ENCODE measurements at places on chromosomes 11 and 22.
A peak's percentile ranks its signal among the peaks of the same experiment; 100 is the strongest.

DNA sequence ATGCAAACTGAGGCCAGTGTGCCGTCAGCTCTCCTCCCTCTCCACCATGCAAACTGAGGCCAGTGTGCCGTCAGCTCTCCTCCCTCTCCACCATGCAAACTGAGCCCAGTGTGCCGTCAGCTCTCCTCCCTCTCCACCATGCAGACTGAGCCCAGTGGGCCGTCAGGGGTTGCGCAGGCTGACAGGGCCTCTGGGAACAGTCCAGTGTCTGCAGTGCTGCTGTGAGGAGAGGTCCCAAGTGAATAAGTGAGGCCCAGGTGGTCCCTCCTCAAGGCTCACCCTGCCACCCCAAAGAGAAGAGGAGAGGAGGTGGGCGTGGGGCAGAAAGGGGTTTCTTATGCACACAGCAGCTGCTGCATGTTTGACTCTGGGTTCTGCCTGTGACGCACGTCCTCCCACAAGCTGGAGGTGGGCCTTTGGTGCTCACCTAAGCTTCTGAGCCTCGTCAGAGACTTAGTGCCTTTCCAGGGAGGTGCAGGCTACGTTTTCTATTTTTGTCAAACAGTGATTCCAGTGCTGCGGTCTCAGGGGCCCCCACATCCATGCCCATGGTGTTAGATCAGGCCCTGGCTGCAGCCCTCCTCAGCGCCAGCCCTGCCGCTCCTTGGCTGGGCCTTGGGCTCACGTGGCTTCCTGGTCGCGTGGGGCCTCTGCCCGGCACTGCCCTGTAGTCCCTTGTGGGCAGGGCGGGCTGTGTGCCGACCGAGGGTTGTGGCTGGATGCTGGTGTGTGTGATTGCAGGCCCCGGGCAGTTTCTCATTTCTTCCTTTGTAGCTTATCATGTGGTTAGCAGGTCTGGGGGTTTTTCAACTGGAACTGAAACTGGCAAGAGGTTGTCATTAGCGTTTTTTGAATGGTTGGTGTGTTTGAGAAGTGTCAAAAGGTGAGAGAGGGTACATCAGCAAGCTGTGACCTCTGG, 7.1 kb downstream of the TPCN2 start:
- DNase-seq, result peak; percentile 61

- DNase-seq, result no peak
These were observed 40.6 kb downstream of the LHFPL7 start for GRCh38 chr22:24905909-24906308.

- DNase-seq, result no peak
These were observed 18.0 kb downstream of the MN1 start for GRCh38 chr22:27783436-27784119.

- DNase-seq, result no peak
These were observed 14.7 kb upstream of the SYTL2 start for GRCh38 chr11:85825616-85826015.

DNA sequence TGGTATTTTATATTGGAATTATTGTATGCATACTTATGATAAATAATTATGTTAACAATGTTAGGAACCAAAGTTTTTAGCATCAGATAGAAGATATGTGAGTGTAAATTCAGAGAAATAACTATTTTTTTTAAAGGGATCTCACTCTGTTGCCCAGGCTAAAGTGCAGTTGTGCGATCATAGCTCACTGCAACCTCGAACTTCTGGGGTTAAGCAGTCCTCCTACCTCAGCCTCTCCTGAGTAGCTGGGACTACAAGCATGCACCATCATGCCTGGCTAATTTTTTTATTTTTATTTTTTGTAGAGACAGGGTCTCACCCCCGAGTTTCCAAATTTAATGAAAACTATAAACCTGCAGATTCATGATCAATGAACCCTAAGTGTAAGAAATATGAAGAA, 33.6 kb upstream of the RCE1 start:
- DNase-seq, result no peak

GRCh38 chr22:44182588-44183286, 2.0 kb downstream of the PARVG start:
- DNase-seq, result peak; percentile 14

DNA sequence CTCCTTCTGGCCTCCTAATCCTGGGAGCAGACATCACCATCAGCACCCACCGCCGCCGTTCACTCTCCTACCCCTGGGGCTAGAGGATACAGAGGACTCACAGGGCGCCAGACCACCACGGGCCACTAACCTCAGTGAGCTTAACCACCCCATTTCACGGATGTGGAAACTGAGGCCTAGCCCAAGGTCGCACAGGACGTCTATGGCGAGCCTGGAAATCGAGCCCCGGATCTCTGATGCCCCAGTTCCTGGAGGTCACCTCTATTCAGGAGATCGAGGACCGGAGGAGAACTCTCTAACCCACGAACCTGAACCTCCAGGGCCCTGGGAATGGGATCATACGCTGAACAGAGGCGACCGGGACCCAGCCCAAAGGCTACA, 349 bp downstream of the TIMM10 start:
- DNase-seq, result no peak

- DNase-seq, result no peak
These were observed 86.0 kb downstream of the GRIK4 start for GRCh38 chr11:120597250-120598215.

DNA sequence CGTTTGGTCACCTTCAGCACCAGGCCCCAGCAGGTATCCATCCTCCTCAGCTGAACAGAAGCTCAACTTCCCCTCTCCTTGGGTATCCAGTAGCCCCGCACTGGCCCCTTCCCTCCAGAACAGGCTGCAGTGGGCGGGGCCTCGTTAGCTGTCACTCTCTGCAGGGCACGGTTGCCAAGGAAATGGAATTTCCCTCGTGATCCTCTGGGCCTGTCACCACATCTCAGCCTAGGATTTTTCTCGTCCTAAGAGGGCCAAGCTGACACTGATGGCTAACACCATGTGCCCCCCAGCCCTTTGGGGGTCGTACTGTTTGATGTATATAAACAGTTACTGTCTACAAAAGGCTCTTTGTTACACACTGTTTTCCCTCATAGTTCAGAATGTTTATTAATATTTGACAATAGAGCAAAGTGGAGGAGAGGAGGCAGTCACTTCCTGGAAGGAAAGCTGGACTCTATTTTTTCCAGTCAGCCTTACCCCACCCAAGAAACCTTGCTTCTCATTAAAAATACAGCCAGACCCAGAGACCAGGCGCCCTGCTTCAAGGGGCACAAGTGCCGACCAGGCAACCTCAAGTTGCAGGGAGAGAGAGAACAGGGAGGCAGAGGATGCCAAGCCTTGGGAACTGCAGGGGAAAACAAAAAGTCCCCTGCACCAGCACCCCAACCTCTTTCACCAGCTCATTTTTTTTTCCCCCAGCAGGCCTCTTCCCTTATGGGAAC, 44.5 kb downstream of the FEZ1 start:
- peak; percentile 93 for DNase-seq

GRCh38 chr22:48826546-48826945, 1001.1 kb downstream of the BRD1 start:
- DNase-seq, result no peak

DNA sequence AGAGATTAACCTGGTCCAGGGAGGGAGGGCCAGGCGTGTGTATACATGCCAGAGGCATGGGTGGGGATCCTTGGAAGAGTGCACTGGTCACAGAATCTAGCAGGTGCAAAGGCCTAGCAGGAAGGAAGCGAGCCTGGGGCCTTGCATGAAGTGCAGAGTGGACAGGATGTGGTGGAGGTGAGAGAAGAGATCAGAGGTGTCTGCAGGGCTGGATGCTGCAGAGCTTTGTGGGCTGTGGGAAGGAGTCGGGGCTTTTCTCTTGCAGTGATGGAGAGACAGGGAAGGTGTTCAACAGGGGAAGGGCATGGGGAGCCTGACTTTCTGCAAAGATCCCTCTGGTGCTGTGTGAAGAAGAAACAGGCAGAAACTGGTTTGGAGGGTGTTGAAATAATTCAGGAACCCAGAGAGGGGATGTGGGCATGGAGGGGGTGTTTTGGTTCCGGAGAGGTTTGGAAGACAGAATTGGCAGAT, 2.5 kb upstream of the TPST2 start:
- DNase-seq, result no peak

- DNase-seq, result no peak
These were observed 70.8 kb downstream of the MED15 start for GRCh38 chr22:20578192-20578591.

DNA sequence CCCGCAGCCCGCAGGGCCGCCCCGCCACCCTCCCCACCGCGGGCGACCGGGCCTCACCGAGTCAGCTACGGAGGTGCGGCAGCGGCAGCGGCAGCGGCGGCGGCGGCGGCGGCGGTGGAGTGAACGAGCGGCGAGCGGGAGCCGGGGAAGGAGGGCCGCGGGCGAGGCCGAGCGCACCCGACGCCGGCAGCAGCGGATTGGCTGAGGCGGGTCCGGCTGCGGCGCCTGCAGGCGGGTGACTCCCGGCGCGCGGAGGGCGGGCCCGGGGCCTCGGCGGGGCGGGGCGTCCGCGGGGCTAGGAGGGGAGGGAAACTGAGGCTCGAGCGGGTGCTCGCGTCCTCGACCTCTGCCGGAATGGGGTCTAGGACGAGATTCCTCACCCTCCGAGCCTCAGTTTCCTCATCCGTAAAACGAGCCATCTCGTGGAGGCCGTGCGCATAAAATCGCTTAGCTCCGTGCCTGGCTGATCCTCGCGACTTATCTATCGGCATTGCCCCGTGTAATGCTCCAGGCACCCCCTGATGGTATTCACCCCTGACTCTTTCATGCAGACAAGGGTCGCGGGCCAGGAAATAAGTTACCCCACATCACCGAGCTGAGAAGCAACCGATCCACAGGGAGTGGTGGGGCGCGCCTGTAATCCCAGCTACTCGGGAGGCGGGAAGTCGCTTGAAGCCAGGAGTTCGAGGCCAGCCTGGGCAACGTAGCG, at the start of gene CPT1A:
TSS of gene CPT1A (minus strand) at position 199 of the 709 bp plus-strand sequence. CDS start 26,442 bp downstream, outside the sequence.
- no peak for DNase-seq

GRCh38 chr22:42939451-42939881, 75.5 kb downstream of the PACSIN2 start:
- no peak for DNase-seq

- DNase-seq, result no peak
These were observed 846 bp upstream of the NRGN start for GRCh38 chr11:124738713-124739478.

DNA sequence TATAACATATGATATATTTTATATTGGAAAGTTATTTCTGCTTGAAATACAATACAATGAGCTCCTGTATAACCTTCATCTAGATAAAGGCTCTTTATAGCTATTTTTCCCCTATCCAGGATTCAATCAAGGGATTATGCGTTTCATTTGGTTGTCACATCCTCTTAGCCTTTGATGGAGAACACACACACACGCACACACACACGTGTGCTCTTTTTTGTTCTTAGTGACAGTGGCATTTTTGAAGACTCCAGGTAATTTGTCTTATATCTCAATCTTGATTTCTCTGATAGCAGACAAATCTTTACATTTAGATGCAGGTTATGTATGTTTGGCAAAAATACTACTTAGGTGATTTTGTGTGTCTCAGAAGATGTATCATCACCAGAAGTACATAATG, 144.2 kb upstream of the CEP126 start:
- DNase-seq, result no peak
